ENCODE measurements at places on chromosomes 12 and 14.

GRCh38 chr12:52335598-52336262, 14.5 kb upstream of the KRT83 start:
- DNase-seq: no peak

DNA sequence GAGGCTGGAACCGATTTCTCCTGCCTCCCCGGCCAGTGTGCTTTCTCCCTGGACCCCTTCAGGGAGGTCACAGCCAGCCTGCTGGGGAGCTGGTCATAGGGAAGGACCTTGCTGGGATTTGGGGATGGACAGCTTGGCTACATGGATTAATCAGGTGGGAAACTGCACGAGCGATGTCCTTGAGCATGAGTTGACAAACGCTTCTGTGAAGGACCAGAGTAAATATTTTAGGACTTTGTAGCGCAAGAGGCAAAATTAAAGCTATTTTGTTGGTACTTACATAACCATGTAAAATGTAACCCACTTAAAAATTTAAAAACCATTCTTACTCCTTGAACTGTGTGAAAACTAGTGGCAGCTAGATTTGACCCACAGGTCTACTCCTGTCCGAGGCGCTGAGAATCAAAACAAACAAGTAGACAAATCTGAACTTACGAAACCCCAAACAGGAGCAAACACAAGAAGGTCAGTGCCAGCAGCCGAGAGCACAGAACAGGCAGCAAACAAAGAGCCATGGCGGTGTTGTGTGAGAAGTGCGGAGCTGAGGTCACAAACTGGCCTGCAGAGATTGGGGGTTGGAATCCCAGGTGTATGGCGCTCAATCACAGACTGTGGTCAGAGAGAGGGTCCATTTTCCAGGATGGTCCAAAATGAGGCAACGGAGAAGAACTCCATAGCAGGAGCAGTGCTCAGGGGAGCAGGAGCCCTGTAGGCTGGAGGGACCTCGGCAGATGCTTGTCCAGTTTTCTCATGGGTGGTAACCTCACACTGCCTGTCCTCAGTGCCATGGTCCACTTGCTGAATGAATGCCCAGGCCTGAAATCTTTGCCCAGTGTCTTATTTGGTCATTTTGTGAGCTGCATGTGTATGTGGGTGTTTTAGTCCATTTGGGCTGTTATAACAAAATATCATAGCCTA, 79.2 kb upstream of the CLMN start:
- no peak for DNase-seq

- DNase-seq: no peak
Observed at GRCh38 chr12:12153596-12153995, 82.9 kb downstream of the BCL2L14 start.

- peak; percentile 59 for DNase-seq
Observed at GRCh38 chr14:36070031-36070719, 106.3 kb downstream of the PTCSC3 start.

DNA sequence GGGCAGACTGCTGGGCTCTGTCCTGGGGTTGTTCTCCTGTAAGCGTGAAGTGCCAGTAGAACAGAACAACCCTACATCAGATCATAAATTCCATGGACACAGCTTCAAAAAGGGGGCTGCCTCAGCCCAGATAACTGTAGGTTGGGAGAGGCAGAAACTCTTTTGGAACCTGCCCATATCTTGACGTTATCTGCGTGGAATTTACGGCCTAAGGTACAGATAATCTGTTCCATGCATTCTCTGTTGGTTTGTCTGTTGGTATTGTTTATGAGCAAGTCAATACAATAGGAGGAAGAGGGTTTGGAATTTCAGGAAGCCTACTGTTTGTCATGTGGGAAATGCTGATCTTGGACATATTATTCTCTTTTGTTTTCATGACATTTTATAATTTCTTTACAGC, 36.7 kb downstream of the SLC25A47 start:
- DNase-seq: no peak

- no peak for DNase-seq
Observed at GRCh38 chr12:118319627-118320026, 53.1 kb downstream of the TAOK3 start.

GRCh38 chr12:14774906-14775635, 28.2 kb downstream of the WBP11 start:
- peak; percentile 55 for DNase-seq

- DNase-seq: no peak
Observed at GRCh38 chr12:56931474-56931978, 2.7 kb downstream of the SDR9C7 start.

GRCh38 chr14:36515105-36515593, 4.9 kb downstream of the NKX2-1 start:
- DNase-seq: no peak

DNA sequence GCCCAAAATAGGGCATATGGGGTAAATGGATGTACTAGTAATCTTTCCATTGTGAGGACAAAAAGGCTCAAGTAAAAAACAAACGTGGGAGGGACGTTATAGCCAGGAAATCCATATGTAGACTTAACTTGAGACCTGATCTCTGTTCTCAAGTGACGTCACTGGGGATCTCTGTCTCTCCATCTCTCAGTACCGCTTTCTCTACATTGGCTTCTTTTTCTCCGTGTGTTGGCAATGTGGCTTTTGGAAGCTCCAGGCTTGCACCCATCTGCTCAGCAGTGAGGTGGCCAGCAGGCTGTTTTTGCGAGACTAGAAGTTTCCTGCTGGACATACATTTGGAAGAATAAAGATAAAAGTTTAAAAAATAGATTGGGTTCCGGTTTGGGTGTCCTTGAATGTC, 66.0 kb upstream of the NRXN3 start:
- DNase-seq: no peak

- DNase-seq: no peak
Observed at GRCh38 chr12:56990648-56991318, 15.6 kb downstream of the ZBTB39 start.

DNA sequence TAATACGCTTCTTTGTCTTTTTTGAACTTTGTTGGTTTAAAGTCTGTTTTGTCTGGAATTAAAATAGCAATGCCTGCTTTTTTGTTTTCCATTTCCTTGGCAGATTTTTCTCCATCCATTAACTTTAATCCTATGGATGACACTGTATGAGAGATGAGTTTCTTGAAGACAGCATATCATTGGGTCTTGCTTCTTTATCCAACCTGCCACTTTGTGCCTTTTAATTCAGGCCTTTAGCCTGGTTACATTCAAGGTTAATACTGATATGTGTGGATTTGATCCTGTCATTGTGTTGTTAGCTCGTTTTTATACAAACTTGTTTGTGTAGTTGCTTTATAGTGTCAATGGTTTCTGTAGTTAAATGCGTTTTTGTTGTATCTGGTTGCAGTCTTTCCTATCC, 168.0 kb downstream of the NTS start:
- no peak for DNase-seq

- no peak for DNase-seq
Observed at GRCh38 chr14:72075649-72076334, 143.6 kb downstream of the RGS6 start.

- DNase-seq: no peak
Observed at GRCh38 chr14:89661392-89661791, 244.4 kb upstream of the FOXN3 start.

DNA sequence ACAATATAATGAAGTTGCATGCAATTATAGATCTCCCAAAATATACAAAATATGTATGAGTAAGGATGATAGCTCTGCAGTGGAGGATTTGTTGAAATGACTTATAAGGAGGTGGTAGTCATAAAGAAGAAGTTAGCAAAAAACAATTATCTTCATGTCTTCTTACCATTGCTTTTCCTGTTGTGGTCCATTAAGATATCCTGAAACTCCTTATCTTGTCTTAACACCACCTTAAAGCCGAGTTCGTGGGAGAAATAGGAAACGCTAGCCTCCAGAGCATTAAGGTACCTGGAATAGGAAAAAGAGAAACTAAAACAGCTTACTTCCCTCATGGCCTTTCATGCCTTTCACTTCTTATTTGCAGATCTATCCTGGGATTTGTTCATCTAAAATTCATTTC, 15.2 kb downstream of the GUCY2C start:
- no peak for DNase-seq

- peak; percentile 65 for DNase-seq
Observed at GRCh38 chr12:49580572-49581535, 12.9 kb upstream of the MCRS1 start.

- no peak for DNase-seq
Observed at GRCh38 chr12:46407361-46407760, 34.8 kb upstream of the SLC38A2 start.

GRCh38 chr14:95326987-95327386, 7.3 kb upstream of the CLMN start:
- no peak for DNase-seq

GRCh38 chr12:9792961-9793617, 32.4 kb upstream of the CD69 start:
- DNase-seq: peak; percentile 80

DNA sequence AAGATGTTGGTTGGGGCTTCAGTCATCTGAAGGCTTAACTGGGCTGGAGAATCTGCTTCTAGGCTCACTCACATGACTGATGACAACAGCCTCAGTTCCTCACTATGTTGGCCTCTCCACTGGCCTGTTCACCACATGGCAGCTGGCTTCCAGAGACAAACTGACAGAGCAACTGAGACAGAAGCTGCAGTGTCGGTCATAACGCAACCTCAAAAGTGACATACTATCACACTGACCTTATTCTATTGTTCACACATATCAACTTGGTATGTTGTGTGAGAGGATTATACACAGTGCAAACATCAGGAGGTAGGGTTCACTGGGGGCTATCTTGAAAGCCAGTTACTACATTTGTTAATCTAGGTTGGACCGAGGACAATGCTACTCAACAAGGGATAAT, 92.9 kb downstream of the PAWR start:
- no peak for DNase-seq

All from PC-9 (cell line).